Mucosa of gallbladder (tissue), 1 donor: ENCODE measurements at places on chromosomes 1 and 21. TPM values are rescaled to one million over a fixed set of nuclear protein-coding genes. Genes with fewer than 3 reads are reported as not detected.

Gene RPTN
- not detected for total RNA-seq

Gene TPTE
- not detected for total RNA-seq

Gene FBXO44
- total RNA-seq: 43.6 TPM

Gene DCST1
- not detected for total RNA-seq

Gene BGLAP
- 3.0 TPM for total RNA-seq

Gene FCAMR
- total RNA-seq: 0.46 TPM

Gene SCNM1
- 36.4 TPM for total RNA-seq

Gene PRKAA2
- total RNA-seq: 11.9 TPM

Gene PGBD5
- 3.5 TPM for total RNA-seq

Gene CD1B
- not detected for total RNA-seq

Gene SPRR4
- not detected for total RNA-seq

Gene AADACL4
- total RNA-seq: not detected

Gene DMBX1
- total RNA-seq: not detected

Gene PINK1
- 72.9 TPM for total RNA-seq

Gene SIK1
- total RNA-seq: 33.5 TPM

Gene TAF1A
- 7.5 TPM for total RNA-seq

Gene RHBDL2
- 5.6 TPM for total RNA-seq

Gene WNT2B
- 8.1 TPM for total RNA-seq
